ENCODE measurements at places on chromosomes 2 and 18. TPM values are rescaled to one million over a fixed set of nuclear protein-coding genes. Genes with fewer than 3 reads are reported as not detected.

GRCh38 chr2:19362094-19362754 is 3.8 kb upstream of the OSR1 start:
- no peak for ATAC-seq

The STK17B gene
- total RNA-seq: 190 TPM

DNA sequence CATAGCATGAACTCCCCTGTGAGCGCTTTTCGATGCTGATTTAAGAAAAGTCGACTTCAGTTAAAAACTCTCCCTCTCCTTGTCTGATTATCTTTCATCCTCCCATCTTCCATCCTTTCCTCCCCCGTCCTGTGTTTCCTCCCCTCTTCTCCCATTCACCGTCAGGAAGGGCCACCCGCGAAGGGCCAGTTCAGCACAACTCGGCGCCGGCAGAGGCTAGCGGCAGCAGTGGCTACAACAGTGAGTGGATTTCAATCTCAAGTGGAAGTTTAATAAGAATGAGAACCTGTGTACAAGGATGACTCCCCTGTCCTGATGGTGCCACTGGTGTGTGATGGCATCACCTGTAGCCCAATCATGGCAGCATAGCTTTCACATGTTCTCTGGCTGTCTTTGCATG is 106.9 kb downstream of the PRKRA start:
- ATAC-seq: no peak

- ATAC-seq: no peak
Measured at GRCh38 chr2:172922306-172922705, 153.3 kb upstream of the MAP3K20 start.

The CKAP2L gene
- 31.4 TPM for total RNA-seq

DNA sequence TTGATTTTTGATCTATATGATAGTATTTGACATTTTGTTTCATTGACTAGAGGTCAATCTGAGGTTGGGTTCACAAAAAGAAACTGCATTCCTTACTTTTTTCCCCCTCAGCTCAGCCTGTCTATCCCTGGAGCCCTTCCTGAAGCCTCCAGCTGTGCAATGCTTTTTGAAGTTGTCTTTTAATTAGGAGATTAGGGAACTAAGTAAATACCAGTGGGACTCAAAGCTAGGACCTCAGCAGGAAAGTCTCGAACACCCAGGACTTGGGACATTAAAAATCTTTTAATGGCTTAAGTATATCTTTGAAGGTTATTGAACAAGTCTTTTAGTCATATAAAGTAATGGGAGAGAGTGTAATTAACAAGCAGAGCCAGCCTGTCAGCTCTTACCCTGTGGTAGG is 220.2 kb downstream of the PDE11A start:
- ATAC-seq: no peak

DNA sequence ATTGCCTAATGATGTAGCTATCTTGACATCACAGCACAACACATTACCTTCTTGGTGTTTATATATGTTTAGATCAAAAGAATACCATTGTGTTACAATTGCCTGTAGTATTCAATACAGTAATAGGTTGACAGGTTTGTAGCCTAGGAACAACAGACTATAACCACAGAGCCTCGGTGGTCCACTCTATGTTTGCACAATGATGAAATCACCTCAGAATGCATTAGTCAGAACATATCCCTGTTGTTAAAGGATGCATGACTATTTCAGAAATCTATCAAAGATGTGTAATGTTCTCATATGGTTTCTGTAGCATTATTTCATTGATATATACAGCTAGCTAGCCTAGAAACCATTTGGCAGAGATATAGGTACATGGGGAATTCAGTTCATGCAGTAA is 8.9 kb downstream of the METTL5 start:
- peak; percentile 82 for ATAC-seq

- no peak for ATAC-seq
Measured at GRCh38 chr2:235611349-235611748, 117.5 kb downstream of the AGAP1 start.

- no peak for ATAC-seq
Measured at GRCh38 chr18:43160509-43160908, 45.0 kb upstream of the RIT2 start.

GRCh38 chr2:23293063-23293462 is 91.9 kb upstream of the KLHL29 start:
- no peak for ATAC-seq

DNA sequence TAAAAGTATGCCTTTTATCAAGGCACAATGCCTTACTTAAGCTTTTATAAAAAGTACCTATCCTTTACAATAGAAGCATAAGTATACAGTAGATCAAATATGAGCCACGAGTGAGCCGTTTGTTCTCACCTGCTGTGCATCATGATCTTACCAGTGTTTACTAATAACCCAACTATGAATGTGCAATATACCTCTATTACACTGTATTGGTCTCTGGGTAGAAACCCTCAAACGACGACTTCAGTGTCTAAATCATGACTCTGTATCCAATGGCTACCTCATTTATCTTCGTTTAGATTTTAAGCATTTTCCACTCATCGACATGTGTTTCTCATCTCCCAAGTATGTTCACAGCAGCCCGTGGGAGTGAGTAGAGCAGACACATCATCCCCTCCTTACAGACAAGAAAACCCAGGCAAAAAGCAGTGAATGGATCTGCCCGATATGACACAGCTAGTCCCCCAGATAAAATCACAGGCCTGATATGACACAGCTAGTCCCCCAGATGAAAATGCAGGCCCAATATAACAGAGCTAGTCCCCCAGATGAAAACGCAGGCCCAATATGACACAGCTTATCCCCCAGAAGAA is 279.8 kb downstream of the TNS1 start:
- ATAC-seq: no peak

DNA sequence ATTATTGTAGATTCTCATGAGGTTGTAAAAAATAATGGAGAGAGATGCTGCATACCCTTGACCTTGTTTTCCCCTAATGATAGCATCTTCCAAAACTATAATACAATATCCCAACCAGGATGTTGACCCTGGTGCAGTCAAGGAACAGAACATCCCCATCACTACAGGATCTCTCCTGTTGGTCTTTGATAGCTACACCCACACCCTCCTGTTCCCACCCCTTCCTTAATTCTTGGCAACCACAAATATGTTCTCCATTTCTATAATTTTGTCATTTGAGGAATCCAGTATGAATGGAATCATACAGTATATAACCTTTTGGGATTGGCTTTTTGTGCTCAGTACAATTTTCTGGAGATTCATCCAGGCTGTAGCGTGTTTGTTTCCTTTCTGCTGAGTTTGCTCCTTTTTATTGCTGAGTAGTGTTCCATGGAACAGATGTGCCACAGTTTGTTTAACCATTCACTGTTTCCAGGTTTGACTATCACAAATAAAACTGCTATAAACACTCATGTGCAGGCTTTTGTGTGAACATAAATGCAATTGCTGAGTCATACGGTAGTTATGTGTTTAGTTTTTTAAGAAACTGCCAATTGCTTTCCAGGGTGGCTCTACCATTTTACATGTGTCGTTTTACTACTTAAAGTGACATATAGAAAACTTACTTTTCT is 22.2 kb downstream of the MCFD2 start:
- ATAC-seq: no peak

The RFTN2 gene
- 0.29 TPM for total RNA-seq

- ATAC-seq: no peak
Measured at GRCh38 chr18:60411715-60412114, 39.1 kb upstream of the MC4R start.

DNA sequence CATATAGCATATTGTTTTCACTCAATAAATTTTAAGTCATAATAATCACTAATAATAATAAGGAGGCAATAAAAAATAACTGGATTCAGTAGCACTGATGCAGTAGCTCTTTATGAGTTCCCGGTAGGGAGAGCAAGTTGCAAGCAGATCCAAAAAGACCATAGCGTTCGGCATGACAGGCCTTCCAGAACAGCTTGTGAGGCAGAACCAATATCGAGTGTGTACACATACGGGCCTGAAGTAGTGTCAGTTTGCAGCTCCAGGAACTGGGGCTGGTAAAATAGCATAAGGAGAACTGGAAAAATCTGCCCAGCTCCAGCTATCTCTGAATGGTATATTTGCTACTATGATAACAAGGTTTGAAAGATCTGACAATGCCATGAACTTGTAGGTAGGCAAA is 1607.8 kb upstream of the PIK3C3 start:
- no peak for ATAC-seq

- no peak for ATAC-seq
Measured at GRCh38 chr2:219447242-219448098, 12.8 kb downstream of the SPEG start.

The GATA6 gene
- not detected for total RNA-seq

- ATAC-seq: no peak
Measured at GRCh38 chr2:230990899-230991150, 5.1 kb upstream of the SPATA3 start.

DNA sequence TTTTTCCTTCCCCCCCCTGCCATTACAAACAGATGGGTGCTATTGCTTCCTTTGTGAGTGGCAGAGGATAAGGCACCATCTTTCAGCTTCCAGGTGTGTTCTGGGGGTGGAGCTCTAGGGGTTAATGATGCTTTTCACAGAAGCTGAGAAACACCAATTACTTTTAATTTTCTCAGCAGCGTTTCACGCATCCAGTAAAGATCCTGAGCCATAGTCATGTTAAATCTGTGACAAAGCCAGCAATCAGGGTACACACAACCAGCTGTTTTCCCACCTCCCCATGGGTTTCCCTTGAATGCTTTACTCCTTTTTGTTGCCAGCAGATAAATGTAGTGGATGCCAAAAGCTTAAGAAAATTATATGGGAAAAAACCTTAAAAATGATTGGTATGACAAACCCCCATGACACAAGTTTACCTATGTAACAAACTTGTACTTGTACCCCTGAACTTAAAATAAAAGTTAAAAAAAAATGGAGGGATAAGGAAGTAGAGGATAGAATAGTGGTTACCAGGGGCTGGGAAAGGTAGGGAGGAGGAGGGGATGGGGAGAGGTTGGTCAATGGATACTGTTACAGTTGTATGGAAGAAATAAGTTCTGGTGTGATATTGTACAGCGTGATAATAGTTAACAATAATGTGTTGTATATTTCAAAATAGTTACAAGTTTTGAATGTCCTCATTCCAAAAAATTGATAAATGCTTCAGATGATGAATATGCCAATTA is 70.0 kb downstream of the ACOXL start:
- no peak for ATAC-seq

The DDX18 gene
- total RNA-seq: 93.9 TPM

The PRSS56 gene
- not detected for total RNA-seq

The LYPD6B gene
- not detected for total RNA-seq

- ATAC-seq: no peak
Measured at GRCh38 chr2:182066400-182067087, 80.9 kb downstream of the PPP1R1C start.

All from activated T-helper 17 cell treated with anti-CD3 and anti-CD28 coated beads, Interleukin-2, amount 50 U/mL, for 72 hours (primary cell).